Activated T-helper 1 cell treated with anti-CD3 and anti-CD28 coated beads, Interleukin-2, amount 50 U/mL, for 16 hours (primary cell): ENCODE measurements at places on chromosomes 5 and 9.
A peak's percentile ranks its signal among the peaks of the same experiment; 100 is the strongest.

- DNase-seq: no peak
Observed at GRCh38 chr9:129038109-129038852, 1.9 kb downstream of the MIGA2 start.

- no peak for DNase-seq
Observed at GRCh38 chr5:148653291-148653835, 964 bp downstream of the HTR4 start.

DNA sequence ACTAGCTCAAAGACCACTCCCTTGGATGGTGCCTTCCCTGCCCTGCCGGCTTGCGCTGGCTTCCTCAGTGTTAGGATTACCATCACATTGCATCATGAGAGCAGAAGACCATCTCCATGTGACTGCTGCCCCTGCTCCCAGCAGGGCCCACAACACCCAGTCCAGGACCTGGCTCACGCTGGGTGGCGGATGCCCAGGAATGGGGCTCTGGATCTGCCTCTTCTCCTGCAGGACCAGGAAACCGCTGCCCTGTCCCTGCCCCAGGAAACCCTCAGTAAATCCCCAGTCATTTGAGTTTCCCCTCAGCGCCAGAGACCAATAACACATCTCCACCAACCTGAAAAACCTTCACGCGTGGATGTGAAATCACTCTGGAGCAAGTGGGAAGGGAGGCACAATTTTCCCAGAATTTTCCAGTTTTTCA, 3.3 kb upstream of the RNF44 start:
- DNase-seq: no peak

DNA sequence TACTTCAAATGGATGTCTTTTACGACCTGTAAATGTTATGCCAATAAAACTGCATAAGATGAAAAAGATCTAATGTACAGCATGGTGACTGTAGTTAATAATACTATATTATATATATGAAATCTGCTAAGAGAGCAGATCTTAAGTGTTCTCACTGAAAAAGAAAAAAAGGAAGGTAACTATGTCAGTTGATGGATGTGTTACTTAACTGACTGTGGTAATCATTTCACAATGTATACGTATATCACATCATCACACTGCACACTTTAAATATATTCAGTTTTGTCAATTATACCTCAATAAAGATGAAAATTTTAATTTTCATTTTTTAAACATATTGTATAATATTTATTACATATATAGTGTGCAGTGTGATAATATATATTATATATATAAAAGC, 31.9 kb downstream of the THBS4 start:
- no peak for DNase-seq

DNA sequence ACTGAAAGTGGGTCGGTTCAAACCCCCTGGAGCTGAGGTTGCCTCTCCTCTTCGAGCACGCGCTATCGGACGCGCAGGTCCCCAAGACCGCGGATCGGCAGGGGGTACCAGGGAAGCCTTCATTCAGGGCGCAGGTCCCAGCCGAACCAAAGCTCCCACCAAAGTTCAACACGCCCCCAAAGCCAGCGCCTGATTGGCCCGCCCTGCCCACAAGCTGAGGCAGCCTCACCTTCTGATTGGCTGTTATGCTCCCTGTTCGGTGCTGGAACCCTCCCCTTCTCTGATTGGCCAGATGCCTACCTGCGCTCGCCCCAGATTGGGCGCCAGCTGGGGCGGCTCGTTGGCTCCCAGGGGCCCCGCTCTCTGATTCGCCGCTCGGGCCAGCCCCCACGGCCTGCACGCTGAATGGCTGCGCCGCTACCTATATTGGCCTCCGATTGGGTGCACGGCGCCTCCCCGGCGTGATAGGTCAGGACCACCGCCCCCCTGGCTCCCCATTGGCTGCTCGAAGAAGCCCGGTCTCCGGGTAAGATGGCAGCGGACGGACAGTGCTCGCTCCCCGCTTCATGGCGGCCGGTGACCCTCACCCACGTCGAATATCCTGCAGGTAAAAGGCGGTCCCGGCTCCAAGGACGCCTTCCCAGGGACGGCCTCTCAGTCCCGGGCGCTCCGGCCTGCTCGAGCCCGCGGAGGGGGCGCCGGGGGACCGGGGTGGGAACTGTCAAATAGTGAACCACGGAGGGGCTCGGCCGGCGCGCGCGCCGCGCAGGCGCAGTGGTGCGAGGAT, at the start of gene DOLPP1:
Gene DOLPP1, plus strand, starts transcription at position 511 of the 787 bp plus-strand sequence. Its CDS starts 21 bp downstream, at position 532.
- peak; percentile 96 for DNase-seq

- DNase-seq: no peak
Observed at GRCh38 chr5:172793577-172794488, 22.8 kb upstream of the DUSP1 start.

DNA sequence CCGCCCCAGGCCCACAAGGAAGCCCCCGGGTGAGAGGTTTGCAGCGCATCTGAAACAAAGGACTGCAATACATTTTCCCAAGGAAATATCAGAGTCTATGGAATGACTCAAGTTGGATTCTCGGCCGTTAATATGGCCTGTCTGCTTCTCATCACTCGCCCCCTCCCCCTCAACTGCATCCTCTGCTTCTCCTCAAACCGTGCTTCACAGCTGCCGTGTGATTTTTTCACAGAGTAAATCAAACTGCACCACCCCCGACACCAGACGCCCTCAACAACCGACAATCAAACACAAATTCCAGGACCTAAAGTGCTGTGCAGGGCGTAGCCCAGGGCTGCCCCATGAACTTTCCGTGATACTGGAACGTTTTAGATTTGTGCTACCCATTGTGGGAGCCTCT, 176.9 kb downstream of the ROR2 start:
- DNase-seq: no peak

GRCh38 chr5:36880761-36881160, 4.2 kb downstream of the NIPBL start:
- DNase-seq: no peak

DNA sequence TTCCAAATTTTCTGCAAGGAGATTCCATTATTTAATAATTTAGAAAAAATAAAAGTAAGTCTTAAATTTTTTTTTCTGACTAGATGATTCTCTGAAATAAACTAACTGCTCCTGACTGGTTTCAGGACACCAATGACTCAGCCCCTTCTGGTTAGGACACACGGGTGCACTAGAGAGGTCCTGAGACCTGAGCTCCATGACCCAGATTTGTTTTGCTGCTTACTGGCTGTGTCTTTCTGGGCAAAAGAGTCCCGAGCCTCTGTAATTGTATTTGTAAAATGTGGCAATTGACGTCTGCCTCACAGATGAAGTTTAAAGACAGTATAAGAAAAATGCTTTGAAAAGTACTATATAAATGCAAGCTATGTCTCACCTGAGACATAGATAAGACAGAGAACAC, 89.1 kb downstream of the SLC24A2 start:
- DNase-seq: no peak
